Stimulated activated CD8-positive, alpha-beta memory T cell treated with anti-CD3 and anti-CD28 coated beads, Interleukin-7, amount 100 ng/mL, for 24 hours (primary cell): ENCODE measurements at places on chromosomes 5 and 9.

GRCh38 chr5:96459313-96460121 lies 26.5 kb upstream of the PCSK1 start:
- no peak for DNase-seq

DNA sequence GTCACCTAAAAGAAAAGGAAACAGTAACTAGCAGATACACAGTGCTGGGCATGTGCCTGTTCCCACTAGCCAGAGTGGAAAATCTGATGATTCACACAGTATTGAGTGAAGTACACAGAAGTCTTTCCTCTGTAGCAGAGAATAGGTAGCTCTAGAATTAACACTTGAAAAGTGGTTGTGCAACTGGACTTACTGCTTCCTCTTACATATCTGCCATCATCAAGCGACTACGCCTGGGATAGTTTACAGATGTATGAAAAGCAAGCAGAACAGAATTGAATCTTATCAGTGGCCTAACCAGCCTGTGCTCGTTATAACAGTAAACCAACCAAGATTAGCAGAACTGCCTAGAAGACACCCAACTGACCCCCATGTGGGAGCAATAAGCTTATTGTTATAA lies 130.6 kb downstream of the DTWD2 start:
- no peak for DNase-seq

DNA sequence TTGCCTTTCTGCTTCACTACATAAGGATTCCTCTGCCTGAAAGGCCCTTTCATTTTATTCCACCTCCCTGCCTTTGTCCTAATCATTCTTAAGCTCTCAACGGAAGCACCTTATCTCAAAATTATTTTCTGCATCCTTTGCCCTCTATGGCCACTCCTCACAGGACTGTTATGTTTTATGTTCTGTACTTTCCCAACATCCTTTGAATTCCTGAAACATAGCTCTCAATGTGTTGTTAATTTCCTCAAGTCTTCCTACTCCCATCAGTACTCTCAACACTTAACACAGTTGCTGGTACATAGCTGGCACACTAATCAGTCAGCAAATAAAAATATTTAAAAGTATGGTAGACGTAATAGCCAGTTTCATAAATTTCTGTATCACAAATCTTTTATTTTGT lies 193.0 kb downstream of the RFX3 start:
- no peak for DNase-seq

- no peak for DNase-seq
Measured at GRCh38 chr5:132439521-132440089, 51.0 kb downstream of the IRF1 start.

DNA sequence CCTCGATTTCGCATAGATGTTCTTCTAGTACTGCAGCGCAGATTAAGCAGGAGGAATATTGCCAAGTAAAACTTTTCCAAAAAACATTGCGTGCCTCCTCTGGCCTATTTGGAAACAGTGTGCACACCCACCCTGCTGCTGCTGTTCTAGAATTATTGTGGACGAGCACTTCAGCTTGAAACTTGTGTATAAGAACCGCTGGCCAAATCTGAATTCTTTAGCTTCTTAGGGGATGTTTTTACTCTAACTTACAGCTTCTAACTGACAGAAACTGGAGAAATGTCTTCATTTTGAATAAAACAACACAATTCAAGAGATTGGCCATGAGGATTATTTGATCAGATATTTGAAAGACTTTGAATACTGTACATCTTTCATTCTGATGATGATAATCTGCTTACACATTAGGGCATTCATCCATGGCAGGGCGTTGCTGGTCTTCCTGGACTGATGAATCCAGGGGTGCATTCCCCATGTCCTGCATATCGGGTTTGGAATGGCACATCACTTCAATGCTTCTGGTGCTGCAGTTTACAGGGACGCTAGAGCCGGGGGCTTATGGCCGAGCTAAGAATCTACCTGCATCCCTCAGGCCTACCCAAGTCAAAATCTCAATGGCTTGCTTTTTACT lies 6.5 kb downstream of the ADAMTS16 start:
- no peak for DNase-seq

- DNase-seq = no peak
Measured at GRCh38 chr9:22158927-22159346, 149.8 kb upstream of the CDKN2B start.

DNA sequence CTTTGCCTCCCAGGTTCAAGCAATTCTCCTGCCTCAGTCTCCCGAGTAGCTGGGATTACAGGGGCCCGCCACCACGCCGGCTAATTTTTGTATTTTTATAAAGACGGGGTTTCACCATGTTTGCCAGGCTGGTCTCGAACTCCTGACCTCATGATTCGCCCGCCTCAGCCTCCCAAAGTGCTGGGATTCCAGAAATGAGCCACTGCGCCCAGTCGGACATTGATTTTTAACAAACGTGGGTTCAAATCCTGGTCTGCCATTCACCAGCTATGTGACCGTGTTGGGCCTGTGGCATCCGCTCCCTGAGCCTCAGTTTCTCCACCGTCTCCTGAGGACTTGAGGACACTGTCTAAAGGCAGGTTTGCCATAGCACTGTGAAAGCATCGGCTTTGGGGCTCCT lies 41.8 kb upstream of the NEK6 start:
- DNase-seq = no peak

- DNase-seq = no peak
Measured at GRCh38 chr5:81167078-81167477, 66.0 kb upstream of the CKMT2 start.

GRCh38 chr9:128568470-128569078 lies 16.2 kb downstream of the SPTAN1 start:
- no peak for DNase-seq

- no peak for DNase-seq
Measured at GRCh38 chr9:100667448-100667847, 89.6 kb downstream of the CAVIN4 start.

GRCh38 chr5:122493091-122494021 lies 181.3 kb downstream of the SNCAIP start:
- no peak for DNase-seq

GRCh38 chr5:135569755-135570452 lies 8.9 kb downstream of the CXCL14 start:
- DNase-seq = no peak

GRCh38 chr5:177359451-177359851 lies 1.7 kb downstream of the RGS14 start:
- no peak for DNase-seq

GRCh38 chr5:133754575-133755169 lies 142.3 kb upstream of the FSTL4 start:
- DNase-seq = no peak

- DNase-seq = no peak
Measured at GRCh38 chr5:167634432-167634831, 657.0 kb upstream of the WWC1 start.

DNA sequence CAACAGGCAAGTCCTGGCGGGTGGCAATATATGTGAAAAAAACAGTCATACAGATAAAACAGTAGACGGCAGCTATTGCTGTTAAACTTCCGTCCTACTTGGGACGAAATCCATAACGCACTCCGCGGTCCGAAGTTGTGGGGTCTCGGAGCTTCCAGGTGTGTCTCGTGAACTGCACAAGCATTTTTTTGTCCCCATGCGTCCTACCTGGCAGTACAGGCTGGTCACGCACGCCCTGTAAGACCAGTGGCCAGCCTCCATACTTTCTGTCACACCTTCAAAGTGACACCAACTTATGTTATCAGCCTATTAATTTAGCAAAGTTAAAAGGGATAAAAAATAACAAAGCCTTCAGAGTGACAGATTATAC lies 51.3 kb downstream of the TGFBI start:
- no peak for DNase-seq

- DNase-seq = no peak
Measured at GRCh38 chr9:112111461-112111860, 63.6 kb downstream of the SUSD1 start.

GRCh38 chr5:74517700-74518099 lies 122.8 kb downstream of the ENC1 start:
- DNase-seq = no peak

- DNase-seq = no peak
Measured at GRCh38 chr9:79603222-79603920, 31.6 kb downstream of the TLE4 start.

DNA sequence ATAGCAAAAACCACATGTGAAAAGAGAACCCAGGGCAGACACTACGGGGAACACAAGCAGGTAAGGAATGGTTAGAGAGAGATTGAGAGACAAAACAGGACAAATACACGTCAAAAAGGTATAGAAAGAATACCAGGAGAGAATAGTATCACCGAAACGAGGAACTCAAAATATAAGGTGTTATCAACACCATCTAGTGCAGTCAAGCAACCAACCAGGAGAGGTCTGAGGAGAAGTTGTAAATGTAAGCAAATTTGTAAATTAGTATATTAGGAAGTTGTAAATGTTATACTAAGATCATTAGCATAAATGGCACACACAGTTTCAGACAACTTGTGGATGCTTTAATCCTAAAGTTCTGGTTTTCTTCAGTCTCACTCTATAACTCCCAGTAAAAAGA lies 355.5 kb downstream of the EBF1 start:
- no peak for DNase-seq

DNA sequence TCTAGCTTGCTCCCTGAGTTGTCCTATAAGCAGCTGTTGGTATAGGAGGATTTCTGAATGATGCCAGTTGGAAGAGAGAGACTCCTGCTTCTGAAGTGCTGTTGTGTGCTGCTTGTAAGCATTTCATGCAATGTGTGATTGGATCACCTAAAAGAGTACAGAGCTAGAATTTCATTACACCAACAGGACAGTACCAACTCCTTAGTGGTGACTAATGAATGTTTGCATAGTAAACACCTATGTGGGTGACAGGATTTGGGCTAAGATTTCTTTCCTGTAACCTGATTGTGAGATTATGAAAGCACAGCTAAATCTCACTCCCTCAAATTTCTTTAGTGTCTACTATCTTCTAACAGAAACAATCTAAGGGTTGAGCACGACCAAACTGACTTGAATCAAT lies 67.0 kb downstream of the GCNT1 start:
- DNase-seq = no peak

- DNase-seq = no peak
Measured at GRCh38 chr9:130977811-130978221, 31.2 kb upstream of the LAMC3 start.

DNA sequence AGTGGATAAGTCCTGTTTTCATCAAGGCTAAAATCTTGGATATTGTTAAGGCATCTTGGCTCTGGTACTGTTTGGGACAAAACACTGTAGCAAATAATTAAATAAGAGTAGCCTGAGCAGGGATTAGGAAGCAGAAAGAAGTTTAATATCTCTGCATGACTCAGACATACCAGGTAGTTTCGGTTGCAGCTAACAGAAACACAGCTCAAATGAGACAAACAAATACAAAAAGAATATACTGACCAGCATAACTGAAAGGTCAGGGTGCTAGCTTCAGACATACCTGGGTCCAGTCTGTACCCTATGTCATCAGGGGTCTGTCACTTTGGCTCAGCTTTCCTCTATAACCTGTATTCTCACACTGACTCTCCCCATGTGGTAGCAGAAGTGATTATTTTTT lies 156.4 kb upstream of the MAP3K1 start:
- no peak for DNase-seq

DNA sequence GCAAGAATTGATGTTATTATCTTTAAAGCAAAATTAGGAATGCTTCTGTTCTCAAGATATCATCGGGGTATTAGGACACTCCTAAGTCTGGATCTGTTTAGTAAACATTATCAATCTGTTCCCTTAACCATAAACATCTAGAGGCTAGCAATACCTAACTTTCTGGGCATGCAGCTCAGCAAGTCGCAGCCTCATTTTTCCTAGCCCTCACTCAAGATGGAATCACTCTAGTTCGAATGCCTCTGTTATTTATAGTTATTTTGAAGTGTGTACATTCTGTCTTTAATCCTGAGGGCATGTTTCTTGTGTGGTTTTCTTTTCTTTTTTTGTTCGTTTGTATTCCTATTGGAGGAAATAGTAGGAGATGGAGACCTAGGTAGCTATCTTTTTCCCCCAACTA lies 66.9 kb downstream of the FER start:
- DNase-seq = no peak

GRCh38 chr9:131771646-131772045 lies 31.8 kb upstream of the RAPGEF1 start:
- no peak for DNase-seq

GRCh38 chr9:106632621-106633020 lies 230.3 kb upstream of the ZNF462 start:
- no peak for DNase-seq

- no peak for DNase-seq
Measured at GRCh38 chr5:112576298-112576925, 157.3 kb upstream of the EPB41L4A start.

DNA sequence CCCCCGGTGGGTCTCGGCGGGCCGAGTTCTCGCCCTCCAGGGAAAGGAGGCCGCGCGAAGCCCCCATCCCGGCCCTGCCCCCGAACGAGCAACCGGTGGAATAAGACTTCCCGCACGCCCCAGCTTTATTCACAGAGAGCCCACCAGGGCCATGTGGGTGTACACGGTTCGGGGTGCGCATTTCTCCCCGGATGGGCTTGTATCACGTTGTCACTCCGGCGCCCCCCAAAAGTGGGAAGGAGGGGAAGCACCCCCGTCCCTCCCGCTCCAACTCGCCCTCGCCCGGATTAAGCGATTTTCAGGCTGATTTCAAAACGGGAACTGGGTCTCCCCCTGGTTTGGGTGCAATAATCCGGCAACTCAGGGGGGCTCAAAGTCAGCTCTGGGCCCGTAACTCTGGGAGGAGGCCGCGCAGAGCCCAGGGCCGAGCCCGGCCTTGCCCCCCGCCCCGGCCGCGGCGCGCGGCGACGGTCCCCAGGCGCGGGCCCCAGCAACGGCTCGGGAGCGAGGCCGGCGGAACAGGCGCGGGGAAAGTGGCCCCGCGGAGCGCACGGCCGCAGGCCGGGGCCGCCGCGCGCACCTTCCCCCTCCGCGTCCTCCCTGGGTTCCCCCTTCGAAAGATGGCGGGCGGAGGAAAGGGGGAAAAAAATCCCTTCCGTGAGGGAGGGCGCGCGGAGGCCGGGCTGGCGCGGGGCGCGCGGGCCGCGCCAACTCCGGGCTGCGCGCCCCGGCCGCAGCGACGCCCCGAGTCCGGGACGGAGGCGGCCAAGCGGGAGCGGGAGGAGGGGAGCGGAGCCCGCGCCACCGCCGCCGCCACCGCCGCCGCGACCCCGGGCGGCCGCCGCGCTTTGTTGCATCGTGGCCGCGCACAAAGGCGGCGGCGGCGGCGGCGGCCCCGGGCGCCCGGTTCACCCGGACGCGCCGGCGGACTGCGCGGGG lies 644 bp downstream of the BRD3 start:
- no peak for DNase-seq

GRCh38 chr5:153792305-153792704 lies 246.4 kb downstream of the FAM114A2 start:
- DNase-seq = no peak

- DNase-seq = no peak
Measured at GRCh38 chr5:142107036-142107735, 1.4 kb upstream of the NDFIP1 start.

DNA sequence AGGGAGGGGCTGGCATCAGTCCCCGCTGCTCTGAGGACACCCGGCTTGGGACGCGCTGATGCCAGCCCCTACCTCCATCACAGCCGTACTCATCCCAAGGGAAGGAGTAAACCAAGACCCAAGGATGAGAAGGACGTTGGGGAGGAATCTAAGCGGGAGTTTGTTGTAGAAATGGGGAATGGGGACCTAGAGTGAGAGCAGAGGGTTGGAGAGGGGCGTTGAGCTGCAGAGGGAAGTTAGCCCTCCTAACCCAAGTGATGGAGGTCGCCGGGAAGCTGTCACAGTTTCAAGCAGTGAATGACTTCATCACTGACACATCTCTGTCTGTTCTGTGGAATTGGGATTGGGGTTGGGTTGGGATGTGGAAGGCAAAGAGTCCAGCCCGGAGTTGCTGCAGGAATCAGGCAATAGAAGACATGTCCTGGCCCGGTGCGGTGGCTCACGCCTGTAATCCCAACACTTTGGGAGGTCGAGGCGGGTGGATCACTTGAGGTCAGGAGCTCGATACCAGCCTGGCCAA lies 759 bp upstream of the SUSD1 start:
- no peak for DNase-seq

- no peak for DNase-seq
Measured at GRCh38 chr9:94990897-94991561, 264.5 kb downstream of the AOPEP start.
